ENCODE measurements at places on chromosomes 3 and 15. TPM values are rescaled to one million over a fixed set of nuclear protein-coding genes. Genes with fewer than 3 reads are reported as not detected.

Gene WDR93
- total RNA-seq, result 0.64 TPM

Gene CHRNA7
- 1.3 TPM for total RNA-seq

Gene NEK11
- total RNA-seq, result 2.0 TPM

Gene RBPMS2
- total RNA-seq, result 0.12 TPM

Gene NXPE3
- total RNA-seq, result 12.3 TPM

Gene CFAP20DC
- 2.2 TPM for total RNA-seq

Gene FBXW12
- total RNA-seq, result 0.68 TPM

Gene TMEM41A
- total RNA-seq, result 17.2 TPM

Gene RSL24D1
- 152 TPM for total RNA-seq

Gene TF
- not detected for total RNA-seq

Gene HEXA
- 98.4 TPM for total RNA-seq

Gene ATP8B4
- not detected for total RNA-seq

Gene UBE2E2
- total RNA-seq, result not detected

Gene STRIT1
- total RNA-seq, result not detected

Gene NANOGP8
- total RNA-seq, result 1.7 TPM

Gene STIMATE
- 6.4 TPM for total RNA-seq

Gene SCG3
- total RNA-seq, result not detected

Gene KCNMB3
- 0.10 TPM for total RNA-seq

Gene GPR160
- total RNA-seq, result 4.2 TPM

Gene ANKRD34C
- not detected for total RNA-seq

Gene PLSCR2
- not detected for total RNA-seq

Gene EPHB3
- 3.9 TPM for total RNA-seq

Gene GTF2E1
- total RNA-seq, result 35.4 TPM

Gene KNG1
- not detected for total RNA-seq

Gene COL6A5
- total RNA-seq, result not detected

Gene SCN11A
- total RNA-seq, result not detected

Gene GOLGA6L4
- total RNA-seq, result 0.58 TPM

Gene CX3CR1
- not detected for total RNA-seq
